H4 (cell line): ENCODE measurements at places on chromosomes 12 and 14. TPM values are rescaled to one million over a fixed set of nuclear protein-coding genes. Genes with fewer than 3 reads are reported as not detected.
A peak's percentile ranks its signal among the peaks of the same experiment; 100 is the strongest.

SLC17A8 gene
- total RNA-seq: not detected in 2 replicates

KRT78 gene
- not detected in 2 replicates for total RNA-seq

KLRD1 gene
- 0.77 and 6.7 TPM in 2 replicates for total RNA-seq

SYCP3 gene
- total RNA-seq: not detected in 2 replicates

NANOG gene
- total RNA-seq: not detected in 2 replicates

CLBA1 gene
- 2.4 and 4.4 TPM in 2 replicates for total RNA-seq

DNA sequence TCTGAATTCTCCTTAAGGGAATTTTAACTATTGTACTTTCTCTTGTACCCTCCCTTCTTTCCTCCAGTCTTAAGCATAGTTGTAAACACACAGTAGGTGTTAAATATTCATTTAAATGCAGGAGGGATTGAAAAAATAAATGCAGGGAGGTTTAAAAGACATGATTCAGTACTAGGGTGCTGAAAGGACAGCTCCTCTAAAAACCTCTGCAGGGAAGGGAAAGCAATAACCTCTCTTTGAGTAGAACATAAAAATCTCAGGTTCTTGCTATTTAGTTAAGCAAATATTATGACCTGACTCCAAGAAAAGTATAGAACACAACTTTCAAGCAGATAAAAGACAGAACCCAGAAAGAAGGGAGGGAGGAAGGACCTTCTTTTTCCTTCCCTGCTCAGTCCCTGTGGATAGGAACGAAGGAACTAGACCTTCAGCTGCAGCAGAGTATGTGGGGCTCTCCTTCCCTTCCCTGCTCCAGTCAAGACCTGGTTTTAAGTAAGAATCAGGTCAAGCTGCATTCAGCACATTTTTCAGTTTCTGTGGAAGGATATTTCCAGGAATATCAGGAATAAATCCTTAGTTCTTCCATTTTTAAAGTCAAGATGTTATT, 4.7 kb downstream of the MAP3K9 start:
- DNase-seq: no peak

DNA sequence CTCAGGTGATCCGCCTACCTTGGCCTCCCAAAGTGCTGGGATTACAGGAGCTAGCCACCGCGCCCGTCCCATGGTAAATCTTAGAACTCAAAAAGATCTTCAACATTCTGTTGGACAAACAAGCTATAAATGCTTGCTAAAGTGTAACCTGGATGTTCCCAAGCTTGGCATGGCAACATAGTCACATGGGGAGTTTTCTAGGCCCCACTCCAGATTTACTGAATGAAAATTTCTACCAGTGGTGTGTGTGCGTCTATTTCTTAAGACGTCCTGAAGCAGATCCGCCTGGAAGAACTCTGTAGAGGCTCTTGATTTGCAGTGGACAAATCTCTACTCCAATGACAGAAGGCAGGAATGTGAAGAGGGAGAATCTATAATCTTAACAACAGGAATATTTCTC, 59.9 kb downstream of the ZFYVE21 start:
- DNase-seq: no peak

DNA sequence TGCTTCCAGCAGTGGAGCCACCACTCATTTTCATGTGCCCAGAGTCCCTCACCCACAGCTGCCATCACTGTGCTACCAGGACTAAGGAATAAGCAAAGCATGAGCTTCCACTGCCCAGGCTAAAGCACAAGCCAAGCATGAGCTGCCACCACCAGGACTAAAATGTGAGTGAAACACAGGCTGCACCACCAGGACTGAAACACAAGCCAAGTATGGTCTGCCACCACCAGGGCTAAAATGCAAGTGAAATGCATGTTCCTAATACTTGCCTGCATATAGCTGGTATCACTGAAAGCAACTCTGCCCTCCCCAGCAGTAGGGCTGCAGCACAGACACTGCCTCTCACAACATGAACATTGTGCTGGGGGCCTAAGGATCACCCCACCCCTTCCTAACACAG, 30.0 kb downstream of the CEP83 start:
- no peak for DNase-seq

DNA sequence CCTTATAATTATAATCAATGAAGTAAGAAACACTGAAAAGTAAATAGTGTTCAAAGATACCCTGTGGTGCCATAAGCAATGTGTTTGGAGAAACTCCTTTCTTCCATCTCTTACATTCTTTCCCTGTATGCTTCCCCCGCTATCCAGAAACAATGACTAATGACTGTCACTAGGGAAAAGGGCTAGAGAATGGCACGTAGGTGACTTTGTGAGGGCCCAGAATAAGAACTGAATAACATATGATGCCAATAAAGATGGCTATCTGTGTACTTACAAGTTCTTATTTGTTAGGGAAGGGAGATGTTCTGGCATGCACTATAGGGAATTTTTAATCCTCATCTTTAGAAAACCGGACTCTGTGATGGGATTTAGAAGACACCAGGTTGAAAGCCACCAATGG, 4.7 kb upstream of the KRT7 start:
- no peak for DNase-seq

- no peak for DNase-seq
Observed at GRCh38 chr14:74239848-74240793, 872 bp downstream of the VSX2 start.

- DNase-seq: peak; percentile 6
Observed at GRCh38 chr14:77707355-77707723, 484 bp downstream of the ALKBH1 start.

- DNase-seq: no peak
Observed at GRCh38 chr14:58969951-58970751, 218.3 kb upstream of the DAAM1 start.

DNA sequence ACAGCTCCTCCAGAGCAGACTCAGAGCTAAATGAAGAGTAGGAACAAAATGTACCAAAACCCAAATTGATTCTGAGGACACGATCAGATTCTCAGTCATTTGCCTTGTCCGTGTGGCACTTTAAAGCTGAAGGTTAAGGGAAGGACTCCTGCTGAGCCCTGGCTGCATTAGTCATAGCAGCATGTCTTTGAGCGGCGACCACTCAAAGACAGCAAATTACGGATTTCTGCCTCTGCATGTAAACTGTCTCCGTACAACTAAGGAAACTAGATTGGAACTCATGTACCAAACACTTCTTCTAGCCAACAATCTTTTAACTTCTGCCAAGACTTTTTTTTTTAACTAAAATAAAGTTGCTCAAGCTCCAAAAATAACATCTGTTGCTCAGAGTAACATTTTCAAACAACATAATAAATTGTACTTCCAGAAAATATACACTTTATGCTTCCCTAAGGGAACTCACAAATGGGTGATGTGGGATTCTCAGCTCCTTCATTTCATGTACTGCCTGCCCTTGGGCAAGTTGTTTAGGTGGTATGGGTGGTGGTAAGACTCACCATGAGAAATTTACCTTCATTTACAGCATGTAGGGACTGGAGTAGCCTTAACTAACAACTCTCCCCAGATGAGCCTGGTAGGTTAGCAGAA, 56.1 kb downstream of the RERG start:
- DNase-seq: no peak

DNA sequence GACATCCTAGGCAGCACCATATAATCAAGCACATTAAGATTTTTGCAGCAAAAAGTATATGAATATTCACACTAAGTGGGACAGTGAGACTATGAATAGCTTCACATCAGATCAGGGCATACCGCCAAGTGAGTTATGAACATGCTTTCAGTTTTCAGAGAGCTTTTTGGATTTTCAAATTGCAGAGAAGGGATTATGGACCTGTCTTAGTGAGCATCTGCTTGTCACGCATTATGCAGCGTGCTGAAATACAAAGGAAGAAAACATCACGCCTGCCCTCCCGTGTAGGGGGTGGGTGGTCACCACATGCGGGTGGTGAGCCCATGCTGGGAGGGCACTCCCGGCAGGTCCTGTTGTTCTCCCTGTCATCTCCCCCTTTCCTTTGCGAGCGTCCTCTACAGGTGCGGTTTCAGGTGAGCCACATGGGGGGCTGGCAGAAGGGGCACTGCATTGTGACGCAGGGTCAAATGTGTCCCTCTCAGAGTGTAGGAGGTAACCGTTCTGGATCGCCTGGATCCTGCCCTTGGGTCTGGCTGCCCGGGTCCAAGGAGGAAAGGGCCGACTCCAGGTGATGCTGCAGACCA, 42.6 kb downstream of the TRAF3 start:
- no peak for DNase-seq

- no peak for DNase-seq
Observed at GRCh38 chr12:91493308-91493707, 310.7 kb upstream of the DCN start.

GRCh38 chr12:63967358-63968145, 123.1 kb downstream of the SRGAP1 start:
- DNase-seq: no peak

GRCh38 chr14:23936084-23936829, 17.3 kb upstream of the DHRS4 start:
- no peak for DNase-seq

DNA sequence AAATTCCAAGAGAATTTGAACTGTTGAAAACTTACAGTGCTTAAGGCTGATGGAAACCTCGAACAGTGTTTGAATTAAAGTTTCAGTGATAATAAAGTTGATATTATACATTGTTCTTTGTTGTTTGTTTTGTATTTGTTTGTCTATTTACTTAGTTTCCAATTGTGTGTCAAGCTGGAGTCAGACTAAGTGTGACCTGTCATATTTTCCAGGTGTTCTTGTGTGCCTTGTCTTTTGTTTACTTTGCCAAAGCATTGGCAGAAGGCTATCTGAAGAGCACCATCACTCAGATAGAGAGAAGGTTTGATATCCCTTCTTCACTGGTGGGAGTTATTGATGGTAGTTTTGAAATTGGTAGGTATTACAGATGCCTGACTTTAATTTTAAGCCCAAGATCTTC, 6.0 kb downstream of the SLCO1C1 start:
- DNase-seq: no peak

DNA sequence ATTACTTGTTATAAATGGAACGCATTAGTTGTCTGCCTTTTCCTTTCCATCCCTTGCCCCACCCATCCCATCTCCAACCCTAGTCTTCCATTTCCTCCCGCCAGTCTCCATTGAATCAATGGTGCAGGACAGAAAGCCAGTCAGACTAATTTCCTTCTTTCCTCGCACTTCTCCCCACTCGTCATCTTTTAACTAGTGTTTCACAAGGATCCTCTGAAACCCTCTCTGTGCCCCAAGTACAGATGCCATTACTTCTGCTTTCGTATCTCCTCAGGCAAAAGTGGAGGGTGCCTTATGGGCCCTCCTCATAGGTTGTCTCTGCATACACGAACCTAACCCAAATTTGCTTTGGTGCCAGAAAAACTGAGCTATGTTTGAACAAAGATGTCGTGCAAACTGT, 4.2 kb downstream of the DAZAP2 start:
- no peak for DNase-seq

DNA sequence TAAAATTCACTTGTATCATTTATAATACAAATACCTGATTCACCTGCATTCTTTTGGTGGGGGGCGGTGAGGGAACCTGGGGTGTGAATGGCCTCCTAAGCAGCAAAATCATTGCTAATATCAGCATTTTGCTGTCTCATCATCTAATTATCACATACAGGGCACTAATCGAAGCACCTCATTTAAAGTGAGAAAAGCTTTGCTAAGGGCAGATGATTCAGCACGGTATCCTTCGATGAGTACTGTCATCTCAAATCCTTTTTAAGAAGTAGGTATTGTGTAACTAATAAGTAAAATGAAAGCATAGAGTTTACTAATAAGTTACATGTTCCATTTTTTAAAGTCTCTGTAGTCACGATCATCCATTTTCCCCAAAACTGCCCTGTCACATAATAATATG, 278.1 kb upstream of the SOX5 start:
- DNase-seq: no peak
